ENCODE measurements at places on chromosomes 2 and 18. TPM values are rescaled to one million over a fixed set of nuclear protein-coding genes. Genes with fewer than 3 reads are reported as not detected.

DNA sequence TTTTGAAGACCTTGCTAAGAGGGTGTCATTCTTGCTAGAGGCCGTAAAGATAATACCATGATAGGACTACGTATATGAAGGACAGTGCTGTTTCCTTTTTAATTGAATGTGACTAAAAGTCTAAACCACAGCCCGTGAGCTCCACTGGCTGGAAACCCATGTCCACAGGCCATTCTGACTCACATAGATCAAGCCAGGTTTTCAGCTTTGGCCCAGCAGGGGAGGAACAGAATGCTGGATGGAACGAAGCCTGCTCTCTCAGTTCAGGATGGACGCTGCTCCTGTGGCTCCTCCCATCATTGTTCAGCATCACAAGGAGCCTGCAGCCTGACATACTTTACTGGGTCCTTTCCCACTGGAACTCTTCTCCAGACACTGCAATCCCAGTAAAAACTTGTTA, 47.6 kb downstream of the ALPK2 start:
- peak; percentile 76 for ATAC-seq

DNA sequence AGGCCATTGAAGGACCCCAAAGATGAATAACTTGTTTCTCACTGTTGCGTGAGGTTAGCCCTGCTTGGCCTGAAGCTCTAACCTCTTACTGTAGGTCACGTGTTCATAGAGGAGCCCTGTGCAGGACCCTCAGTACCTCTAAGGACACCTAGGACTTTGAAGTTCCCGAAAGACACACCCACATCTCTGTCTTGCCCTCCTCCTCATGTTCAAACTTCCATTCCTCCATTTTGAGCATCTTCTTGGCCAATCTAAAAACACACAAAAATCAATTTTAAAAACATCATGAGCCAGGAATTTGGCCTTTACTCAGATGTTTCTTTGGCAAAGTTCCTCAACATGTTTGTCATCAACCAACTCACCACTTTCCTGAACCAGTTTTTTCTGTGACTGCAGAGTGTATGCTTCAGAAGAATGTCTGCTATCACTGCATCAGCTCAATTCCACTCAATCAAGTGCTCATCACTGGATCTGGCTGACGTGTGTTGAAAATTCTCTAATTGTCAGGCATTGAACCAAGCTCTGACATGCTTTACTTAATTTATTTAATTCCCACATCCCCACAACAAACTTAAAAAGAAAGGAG, 101.6 kb downstream of the AP1S3 start:
- ATAC-seq: peak; percentile 63

- peak; percentile 7 for ATAC-seq
Observed at GRCh38 chr18:49813069-49813318, 339 bp downstream of the ACAA2 start.

GRCh38 chr2:112290088-112290487, 14.7 kb downstream of the ZC3H6 start:
- ATAC-seq: no peak

DNA sequence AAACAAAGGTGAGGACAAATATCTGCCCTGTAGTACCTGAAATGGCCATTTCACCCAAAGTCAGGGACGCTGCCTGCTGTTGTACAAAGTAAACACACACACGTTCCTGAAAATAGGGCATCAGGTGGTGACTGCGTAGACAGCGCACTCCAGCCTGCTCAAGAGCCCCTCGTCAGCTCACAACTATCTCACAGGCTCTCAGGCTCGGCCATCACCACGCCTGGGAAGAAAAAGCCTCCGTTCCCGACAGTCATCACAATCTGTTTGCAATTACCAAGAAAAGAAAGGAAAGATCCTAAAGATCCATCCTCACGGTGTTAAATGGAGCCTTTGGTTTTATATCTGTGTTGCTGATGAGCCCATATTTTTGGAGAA, 230.2 kb downstream of the ZNF516 start:
- ATAC-seq: no peak

GRCh38 chr2:201953396-201953795, 80.3 kb upstream of the FZD7 start:
- ATAC-seq: no peak

GRCh38 chr18:489244-490023, 11.1 kb downstream of the COLEC12 start:
- ATAC-seq: no peak

DNA sequence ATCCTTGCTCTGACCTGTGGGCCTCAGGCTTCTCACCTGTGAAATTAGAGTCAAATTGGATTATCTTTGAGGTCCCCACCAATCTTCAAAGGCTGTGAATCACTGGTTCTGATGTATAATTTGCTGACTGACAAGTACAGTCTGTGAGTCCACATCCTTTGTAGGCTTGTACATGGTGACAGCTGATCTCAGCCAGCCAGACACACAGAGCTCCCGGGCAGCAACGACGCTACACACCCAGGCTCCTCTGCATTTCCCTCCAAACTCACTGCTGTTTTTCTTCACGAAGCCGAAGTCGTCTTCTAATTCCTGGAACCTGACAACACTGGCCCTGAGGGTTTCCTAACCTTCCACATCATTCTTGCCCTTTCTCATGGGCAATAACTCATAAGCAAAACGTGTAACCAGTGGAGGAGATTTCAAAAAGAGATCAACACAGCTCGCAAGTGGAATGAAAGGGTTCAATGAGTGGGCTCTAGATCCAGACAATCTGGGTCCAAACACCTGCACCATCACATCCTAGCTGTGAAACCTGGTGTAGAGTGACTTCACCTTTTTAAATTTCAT, 37.9 kb upstream of the EVA1A start:
- ATAC-seq: no peak

GRCh38 chr2:157194844-157195243, 62.7 kb upstream of the GALNT5 start:
- no peak for ATAC-seq

Gene SGPP2
- 57.1 TPM for total RNA-seq

Gene GAREM2
- 0.68 TPM for total RNA-seq

Gene IL1RL1
- 2.8 TPM for total RNA-seq

Gene KCNG2
- 0.20 TPM for total RNA-seq

All from esophagus mucosa (tissue), 1 donor.